ENCODE measurements at places on chromosomes 13 and 19.

GRCh38 chr19:54470991-54471782 is 1.9 kb downstream of the CDC42EP5 start:
- no peak for DNase-seq

DNA sequence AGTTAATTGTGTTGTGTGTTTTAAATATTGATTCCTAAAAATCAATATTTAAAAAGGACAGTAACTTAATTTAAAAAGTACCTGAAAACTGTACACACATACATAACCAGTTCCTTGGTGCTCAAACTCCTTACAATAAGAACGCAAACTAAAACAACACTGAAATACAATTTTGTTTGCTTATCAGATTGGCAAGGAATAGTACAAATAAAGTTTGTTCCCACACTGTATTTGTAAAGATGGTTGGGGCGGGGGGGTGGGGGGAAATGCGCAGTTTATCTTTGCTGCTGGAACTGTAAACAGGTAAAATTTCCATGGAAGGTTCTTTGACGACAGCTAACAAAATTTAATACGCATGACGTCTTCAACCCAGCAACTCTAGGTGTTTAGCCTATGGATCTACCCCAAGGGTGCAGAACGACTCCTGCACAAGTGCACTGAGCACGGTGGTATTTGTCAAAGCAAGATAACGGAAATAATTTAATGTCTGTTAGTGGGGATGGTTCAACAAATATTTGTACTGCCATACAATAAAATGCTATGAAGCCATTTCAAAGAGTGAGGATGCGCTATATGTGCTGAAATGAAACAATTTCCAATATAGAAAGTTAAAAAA is 96.5 kb downstream of the ING1 start:
- no peak for DNase-seq

GRCh38 chr19:10617409-10618121 is 7.8 kb upstream of the SLC44A2 start:
- DNase-seq = no peak

DNA sequence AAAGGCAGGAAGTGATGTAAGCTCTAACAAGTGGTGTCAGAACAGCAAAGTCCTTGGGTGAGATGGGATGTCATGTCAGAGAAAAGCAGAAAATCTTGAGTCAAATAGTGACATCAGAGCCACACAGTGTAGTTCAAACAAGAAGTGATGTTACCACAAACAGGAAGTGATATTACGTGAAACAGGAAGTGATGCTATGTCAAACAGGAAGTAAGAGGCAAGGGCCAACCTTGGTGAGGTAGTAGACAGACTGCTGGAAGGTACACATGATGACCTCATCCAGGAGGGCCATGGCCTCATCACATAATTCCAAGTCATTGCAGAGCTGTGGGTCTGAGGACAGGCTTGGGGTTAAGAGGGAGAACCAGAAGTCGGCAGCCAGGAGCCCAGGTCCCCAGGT is 7.0 kb upstream of the MAMSTR start:
- DNase-seq = no peak

- peak; percentile 63 for DNase-seq
Observed at GRCh38 chr13:99355267-99356011, 48.2 kb upstream of the GPR183 start.

DNA sequence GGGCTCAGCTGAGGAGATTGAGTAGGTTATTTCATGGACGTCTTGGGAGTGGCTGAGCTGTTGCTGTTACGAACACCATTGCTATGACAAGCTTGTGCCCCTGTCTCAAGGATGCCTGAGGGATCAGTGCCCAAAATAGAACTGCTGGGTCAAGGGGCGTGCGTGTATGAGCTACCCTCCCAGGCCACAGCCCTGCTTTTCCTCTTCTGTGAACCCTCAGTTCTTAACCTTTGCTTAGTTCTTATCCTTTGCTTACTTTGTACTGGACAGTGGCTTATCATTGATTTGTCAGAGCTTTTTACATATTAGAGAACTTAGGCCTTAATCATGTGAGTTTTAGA is 9.0 kb downstream of the ARHGAP45 start:
- no peak for DNase-seq

GRCh38 chr13:27295660-27296059 is 25.0 kb downstream of the RASL11A start:
- no peak for DNase-seq

- no peak for DNase-seq
Observed at GRCh38 chr19:8000298-8001038, 5.0 kb downstream of the ELAVL1 start.

GRCh38 chr13:90094357-90094756 is 1253.1 kb upstream of the MIR17HG start:
- no peak for DNase-seq

- no peak for DNase-seq
Observed at GRCh38 chr19:15025217-15025616, 24.1 kb upstream of the CASP14 start.

GRCh38 chr13:99704390-99704789 is 203.1 kb downstream of the TM9SF2 start:
- no peak for DNase-seq

GRCh38 chr13:23687614-23688013 is 117.4 kb downstream of the TNFRSF19 start:
- no peak for DNase-seq

- peak; percentile 94 for DNase-seq
Observed at GRCh38 chr19:54464630-54465425, 1.2 kb upstream of the LENG9 start.

GRCh38 chr13:27353166-27353583 is 71.2 kb upstream of the GTF3A start:
- no peak for DNase-seq

- DNase-seq = no peak
Observed at GRCh38 chr13:110463156-110463555, 98.4 kb downstream of the RAB20 start.

DNA sequence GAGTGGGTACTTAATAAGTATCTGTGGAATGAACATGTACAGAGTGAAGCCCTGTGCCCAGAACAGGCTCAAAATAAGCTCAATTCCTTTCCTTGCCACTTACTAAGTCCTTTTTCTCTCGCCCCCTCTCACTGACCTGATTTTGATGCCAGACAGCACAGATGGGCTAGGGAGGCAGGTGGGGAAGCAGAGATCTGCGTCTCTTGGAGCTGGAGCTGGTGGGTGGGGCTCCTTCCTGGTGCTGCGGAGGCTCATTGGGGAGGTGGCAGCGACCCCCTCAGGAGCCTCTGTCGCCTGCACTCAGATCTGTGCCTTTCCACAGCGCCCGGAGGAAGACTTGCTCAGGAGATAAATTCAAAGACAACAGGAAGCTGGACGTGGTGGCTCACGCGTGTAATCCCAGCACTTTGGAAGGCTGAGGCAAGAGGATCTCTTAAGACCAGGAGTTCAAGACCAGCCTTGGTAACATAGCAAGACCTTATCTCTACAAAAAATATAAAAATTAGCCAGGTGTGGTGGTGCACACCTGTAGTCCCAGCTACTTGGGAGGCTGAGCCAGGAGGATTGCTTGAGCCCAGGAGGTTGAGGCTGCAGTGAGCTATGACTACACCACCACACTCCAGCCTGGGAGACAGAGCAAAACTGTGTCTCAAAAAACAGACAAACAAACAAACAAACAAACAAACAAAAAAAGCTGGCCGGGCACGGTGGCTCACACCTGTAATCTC is 14.6 kb downstream of the AKT2 start:
- no peak for DNase-seq

- peak; percentile 91 for DNase-seq
Observed at GRCh38 chr19:37251308-37252229, 33.6 kb downstream of the ZNF383 start.

DNA sequence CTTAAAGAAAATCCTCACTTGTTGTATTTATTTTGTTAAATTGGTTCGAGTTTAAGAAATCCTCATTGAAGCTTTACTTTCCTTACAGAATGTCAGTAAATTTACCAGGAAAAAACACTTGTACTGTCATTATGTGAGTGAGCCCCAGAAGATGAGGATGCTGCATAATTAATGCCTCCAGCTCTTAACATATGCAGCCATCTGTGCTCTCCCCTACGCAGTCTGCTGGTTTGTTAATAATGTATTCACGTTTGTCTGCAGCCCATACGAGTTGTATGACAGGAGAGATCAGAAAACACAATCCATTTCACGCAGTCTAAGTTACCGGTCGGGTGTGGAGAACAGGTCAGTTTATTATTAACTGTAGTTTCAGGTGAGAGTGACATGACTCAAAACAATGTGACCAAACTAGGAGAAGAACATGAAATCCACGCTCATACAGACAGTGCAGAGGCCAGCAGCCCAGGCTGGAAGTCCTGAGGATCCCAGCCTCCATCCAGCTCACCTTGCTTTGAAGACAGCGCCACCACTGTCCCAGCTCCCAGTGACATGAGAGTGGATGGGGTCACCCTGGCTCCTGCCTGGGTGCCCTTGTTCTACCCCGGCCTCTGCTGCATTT is 19.8 kb upstream of the ATP11A start:
- peak; percentile 38 for DNase-seq

DNA sequence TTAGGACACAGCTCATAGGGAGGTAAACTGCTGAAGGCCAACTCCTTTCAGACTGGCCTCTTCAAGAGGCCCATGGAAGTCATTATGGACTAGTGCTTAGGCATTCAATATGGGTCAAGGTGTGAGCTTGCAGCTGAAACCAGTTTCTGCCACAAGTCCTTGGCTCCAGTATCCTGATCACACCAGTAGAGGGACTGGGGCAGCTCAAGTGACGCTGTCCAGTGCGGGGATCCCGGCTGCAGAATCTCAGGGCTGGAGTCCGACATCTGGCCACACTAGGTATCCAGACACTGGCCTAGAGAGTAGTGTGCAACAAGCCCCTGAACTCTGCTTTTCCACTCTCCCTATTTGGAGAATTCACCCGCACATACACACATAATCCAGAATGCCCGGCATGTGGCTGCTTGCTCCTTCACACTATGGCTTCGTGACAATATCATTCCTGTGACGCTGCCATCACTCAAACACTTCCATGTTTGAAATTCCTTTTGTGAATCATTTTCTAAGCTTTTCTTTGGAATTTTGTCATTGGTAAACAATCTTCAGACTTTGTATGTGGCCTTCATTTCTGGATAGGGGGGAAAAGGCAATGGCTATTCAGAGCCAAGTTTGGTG is 425.1 kb downstream of the EFNB2 start:
- DNase-seq = no peak

- peak; percentile 36 for DNase-seq
Observed at GRCh38 chr19:28914173-28914572, 298.8 kb downstream of the UQCRFS1 start.

DNA sequence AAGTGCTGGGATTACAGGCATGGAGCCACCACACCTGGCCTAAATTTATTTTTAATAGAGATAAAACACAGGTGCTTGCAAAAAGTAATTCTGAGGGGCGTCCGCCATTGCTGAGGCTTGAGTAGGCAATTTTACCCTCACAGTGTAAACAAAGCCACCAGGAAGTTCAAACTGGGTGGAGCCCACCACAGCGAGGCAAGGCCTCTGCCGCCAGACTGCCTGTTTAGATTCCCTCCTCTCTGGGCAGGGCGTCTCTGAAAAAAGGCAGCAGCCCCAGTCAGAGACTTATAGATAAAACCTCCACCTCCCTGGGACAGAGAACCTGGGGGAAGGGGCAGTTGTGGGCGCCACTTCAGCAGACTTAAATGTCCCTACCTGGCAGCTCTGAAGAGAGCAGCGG is 50.7 kb downstream of the B3GLCT start:
- DNase-seq = no peak

DNA sequence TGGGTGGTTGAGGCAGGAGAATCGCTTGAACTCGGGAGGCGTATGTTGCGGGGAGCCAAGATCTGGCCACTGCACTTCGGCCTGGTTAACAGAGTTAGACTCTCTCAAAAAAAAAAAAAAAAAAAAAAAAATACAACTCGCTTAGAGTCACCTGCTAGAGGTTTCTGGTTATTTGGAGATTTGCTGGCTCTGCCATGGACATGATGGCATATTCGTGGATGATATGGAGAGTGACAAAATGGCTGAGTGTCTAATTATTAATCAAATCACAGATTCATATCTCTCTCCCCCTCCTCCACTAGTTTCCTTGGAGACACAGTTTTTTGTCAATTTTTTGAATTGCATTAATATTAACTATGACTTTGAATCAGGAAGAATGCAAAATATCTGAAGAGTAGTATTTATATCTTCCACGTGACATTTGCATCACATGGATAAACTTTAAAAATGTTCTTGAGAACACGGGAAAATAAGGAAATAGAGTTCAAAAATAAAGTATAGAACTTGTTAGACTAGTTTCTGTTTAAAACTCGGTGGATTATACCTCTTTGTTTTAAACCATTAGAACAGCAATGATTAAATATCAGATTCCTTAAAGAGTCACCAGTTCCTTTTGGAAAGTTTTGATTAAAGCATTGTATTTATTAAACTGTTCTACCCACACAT is 47.8 kb downstream of the KLF5 start:
- DNase-seq = no peak

- DNase-seq = no peak
Observed at GRCh38 chr13:110010404-110011138, 224.2 kb upstream of the IRS2 start.

DNA sequence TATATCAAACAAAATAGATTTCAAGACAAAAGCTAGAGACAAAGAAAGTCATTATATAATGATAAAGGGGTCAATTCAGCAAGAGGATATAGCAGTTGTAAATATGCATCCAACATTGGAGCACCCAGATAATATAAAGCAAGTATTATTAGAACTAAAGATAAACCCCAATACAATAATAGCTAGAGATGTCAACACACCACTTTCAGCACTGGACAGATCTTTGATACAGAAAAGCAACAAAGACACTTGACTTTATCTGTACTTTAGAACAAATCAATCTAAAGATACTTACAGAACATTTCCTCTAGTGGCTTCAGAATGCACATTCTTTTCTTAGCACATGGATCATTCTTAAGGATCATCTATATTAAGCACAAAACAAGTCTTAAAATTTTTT is 59.1 kb upstream of the TEX29 start:
- no peak for DNase-seq

DNA sequence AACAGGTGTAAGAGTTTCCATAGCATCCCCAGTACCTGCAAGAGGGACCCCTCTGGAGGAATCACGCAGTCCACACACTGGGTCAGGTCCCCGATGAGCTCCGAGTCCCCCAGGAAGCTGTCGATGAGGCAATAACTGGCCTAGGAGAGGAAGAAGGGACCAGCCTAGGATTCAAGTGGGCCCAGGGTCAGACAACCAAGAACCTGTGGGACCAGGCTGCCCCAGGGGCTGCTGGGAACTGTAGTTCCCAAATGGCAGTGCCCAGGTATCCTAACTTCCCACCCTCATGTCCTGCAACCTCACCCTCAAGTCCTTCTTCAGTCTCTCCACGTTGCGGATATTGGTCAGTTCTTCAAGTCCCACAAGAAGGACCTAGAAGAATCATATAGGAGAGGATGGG is 1.8 kb downstream of the FUZ start:
- no peak for DNase-seq

- no peak for DNase-seq
Observed at GRCh38 chr19:55681131-55682092, 6.4 kb downstream of the EPN1 start.

All from cardiac septum (tissue), 1 donor.